ENCODE measurements at places on chromosomes 3 and 15. TPM values are rescaled to one million over a fixed set of nuclear protein-coding genes. Genes with fewer than 3 reads are reported as not detected.

The POU1F1 gene
- not detected for total RNA-seq

The C2CD4A gene
- not detected for total RNA-seq

The CACNA1D gene
- 1.0 TPM for total RNA-seq

The FRMD5 gene
- total RNA-seq = 42.5 TPM

The HIGD2B gene
- not detected for total RNA-seq

The OR5K3 gene
- total RNA-seq = not detected

Measured in left ventricle myocardium superior (tissue), 1 donor.